NCI-H460 (cell line): ENCODE measurements at places on chromosomes 11 and 22. TPM values are rescaled to one million over a fixed set of nuclear protein-coding genes. Genes with fewer than 3 reads are reported as not detected.

DNA sequence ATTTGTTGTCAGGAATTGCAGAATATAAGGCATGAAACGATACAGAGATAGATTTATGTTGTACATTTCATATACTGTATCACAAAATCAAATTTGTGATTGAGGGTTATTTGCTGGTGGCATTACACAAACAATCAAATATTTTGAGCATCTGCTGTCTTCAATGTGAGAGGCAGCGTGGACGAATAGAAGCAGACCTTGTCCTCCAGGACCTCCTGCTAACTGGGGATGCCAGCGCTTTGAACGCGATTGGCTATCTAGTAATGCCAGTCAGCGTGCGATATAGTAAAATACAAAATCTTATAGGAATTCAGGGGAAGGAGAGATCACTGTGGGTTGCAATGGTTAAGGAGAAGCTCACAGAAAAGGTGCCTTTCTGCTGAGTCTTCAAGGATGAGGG, 631 bp upstream of the SNX19 start:
- DNase-seq = no peak

- no peak for DNase-seq
Measured at GRCh38 chr11:130315354-130315970, 745 bp upstream of the ZBTB44 start.

GRCh38 chr22:50308597-50308935, 1.1 kb upstream of the PLXNB2 start:
- no peak for DNase-seq

- DNase-seq = no peak
Measured at GRCh38 chr22:48746789-48747425, 1080.8 kb downstream of the BRD1 start.

- no peak for DNase-seq
Measured at GRCh38 chr11:114295676-114296604, at the start of gene NNMT. Gene NNMT (plus strand): TSS chr11:114296399. CDS start chr11:114296557, 158 bp downstream.

- DNase-seq = no peak
Measured at GRCh38 chr11:11267312-11267711, 85.7 kb downstream of the CSNK2A3 start.

DNA sequence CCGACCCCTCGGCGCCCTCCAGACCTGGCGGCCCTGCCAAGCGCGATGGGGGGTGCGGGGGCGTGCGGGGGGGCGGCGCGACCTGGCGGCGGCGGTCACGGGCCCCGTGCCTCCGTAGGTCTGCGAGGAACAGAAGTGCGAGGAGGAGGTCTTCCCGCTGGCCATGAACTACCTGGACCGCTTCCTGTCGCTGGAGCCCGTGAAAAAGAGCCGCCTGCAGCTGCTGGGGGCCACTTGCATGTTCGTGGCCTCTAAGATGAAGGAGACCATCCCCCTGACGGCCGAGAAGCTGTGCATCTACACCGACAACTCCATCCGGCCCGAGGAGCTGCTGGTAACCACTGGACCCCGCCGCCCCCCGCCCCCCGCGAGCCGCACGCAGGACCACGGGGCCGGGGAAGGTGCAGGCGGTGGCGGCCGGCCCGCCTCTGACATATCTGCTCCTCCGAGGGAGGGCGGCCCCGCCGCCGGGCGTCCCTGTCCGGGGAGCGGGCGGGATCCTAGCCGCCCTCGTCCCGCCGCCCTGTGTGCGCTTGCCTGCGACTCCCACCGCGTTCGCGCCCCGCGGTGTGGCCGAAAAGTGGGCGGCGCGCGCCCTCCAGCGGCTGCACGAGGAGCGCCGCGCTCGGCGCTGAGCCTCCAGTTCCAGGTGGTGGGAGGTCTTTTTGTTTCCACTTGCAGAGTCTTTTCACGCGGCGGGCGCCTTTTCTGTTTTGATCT, 2.1 kb downstream of the CCND1 start:
- peak; percentile 54 for DNase-seq

DNA sequence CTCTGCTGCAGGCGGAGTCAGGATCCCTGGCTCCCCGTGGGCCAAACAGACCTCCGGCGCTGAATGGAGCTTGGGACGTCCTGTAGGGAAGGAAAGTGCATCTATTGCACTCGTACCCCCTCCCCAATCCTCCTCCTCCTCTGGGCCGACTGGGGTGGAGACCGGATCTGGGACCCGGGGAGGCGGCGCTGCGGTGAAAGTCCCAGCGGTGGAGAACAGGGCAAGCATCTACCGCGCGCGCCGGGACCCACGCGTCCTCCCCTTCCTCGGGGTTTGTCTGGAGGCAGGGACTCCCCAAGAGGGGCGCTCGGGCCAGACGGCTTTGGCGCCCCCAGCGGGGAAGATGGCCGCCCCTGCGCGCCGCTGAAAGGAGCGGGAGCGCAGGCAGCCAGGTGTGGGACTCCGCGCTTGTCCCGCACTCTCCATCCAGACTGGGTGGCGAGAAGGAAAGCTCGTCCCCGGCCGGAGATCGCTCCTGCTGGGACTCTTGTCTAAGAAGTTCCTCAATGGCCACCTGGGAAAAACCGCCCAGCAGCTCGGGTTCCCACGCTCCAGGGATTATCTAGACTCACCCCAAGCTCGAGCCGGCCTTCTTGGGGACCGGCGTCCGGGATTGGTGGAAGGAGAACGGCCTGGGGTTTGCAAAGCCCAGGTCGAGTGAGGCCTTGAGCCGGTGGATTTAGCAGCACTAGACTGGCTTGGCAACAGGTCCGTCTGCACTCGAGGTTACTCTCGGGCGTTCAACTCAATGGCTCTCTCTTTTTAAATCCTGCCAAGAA, 718 bp downstream of the FADS2 start:
- no peak for DNase-seq

- DNase-seq = no peak
Measured at GRCh38 chr11:8693010-8693551, 10.5 kb downstream of the RPL27A start.

- no peak for DNase-seq
Measured at GRCh38 chr11:47261291-47261800, 3.5 kb downstream of the NR1H3 start.

- no peak for DNase-seq
Measured at GRCh38 chr11:111697933-111698371, 68.2 kb downstream of the PPP2R1B start.

DNA sequence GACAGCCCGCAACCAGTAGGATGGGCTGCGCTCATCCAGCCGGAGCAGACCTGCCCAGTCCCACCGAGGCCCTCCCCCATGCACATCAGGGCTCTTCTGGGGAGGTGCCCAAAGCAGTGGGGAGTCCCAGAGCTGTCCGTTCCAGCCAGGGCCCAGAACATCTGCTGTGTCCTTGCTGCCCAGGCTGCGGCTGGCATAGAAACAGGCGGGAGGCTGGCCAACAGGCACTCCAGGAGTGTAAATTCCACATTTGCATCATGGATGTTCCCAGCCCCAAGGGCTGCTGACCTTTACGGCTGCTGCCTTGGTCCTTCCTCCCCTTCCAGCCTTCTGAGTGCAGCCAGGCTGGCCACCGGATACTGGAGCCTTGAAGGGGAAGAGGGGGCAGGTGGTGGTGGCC, 30.0 kb upstream of the SYT7 start:
- no peak for DNase-seq

GRCh38 chr11:128695539-128696221, 1.8 kb downstream of the FLI1 start:
- DNase-seq = no peak

GRCh38 chr11:98307827-98308491, 712.8 kb upstream of the CNTN5 start:
- no peak for DNase-seq

- DNase-seq = no peak
Measured at GRCh38 chr22:46465345-46465720, 72.1 kb downstream of the CELSR1 start.

GRCh38 chr11:12319988-12320387, 57.4 kb upstream of the PARVA start:
- DNase-seq = no peak

DNA sequence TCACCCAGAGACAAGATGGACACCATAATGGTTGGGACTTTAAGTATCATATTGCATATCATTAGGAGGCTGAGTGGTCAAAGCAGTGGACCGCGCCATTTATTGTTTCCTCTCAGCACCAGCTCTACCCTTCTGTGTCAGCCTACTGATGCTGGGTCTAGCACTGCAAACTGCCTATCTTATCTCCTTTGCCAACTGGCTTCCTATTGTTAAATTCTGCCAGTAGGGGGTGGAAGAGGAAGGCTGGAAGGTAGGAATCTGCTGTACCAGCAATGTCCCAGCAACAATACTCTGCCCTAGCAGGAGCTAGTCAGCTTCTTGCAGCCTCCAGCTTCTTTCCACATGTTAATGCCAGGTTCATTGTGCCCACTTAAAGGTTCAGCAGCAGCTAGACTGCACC, 367.1 kb upstream of the PDGFD start:
- no peak for DNase-seq

DNA sequence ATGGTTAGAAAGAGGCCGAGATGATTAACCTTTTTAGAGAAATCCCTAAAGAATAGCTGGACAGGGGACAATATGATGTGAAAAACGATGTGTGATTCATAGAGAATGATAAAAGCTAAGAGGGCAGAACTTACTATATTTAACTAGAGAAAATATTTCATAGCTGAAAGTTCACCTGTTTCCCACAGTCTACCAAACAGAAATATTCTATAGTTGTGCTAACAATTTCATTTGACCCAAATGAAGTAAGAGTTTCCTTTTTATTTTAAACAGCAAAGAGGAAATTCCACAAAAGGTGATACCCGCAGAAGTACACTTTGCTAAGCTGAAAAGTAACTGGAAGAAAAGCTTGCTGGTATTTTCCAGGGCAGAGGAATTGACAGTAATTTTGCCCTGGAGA, 26.7 kb downstream of the ALKBH8 start:
- no peak for DNase-seq

DNA sequence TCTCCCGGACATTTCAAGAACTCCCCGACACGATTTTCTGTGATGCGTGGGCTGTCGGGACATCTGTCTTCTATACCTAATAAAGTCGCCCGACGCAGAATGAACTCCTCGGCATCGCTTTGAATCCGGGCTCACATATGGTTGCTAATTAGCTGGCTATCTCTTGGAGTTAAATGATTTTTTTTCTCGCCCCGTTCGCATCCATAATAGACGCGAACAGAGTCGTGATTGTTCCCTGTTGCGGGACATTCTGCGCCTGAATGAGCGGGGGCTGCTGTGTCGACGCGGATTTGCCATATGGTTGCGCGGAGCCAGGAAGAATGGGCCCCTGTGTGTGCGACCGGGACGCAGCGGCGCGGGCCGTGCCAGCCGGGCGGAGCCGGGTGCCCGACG, 16.4 kb downstream of the CDKN1C start:
- no peak for DNase-seq

GRCh38 chr22:26610072-26610958, 7.5 kb downstream of the CRYBB1 start:
- DNase-seq = no peak

- DNase-seq = no peak
Measured at GRCh38 chr22:39207141-39208012, 37.4 kb downstream of the PDGFB start.

- DNase-seq = no peak
Measured at GRCh38 chr11:2328021-2328420, 26.2 kb downstream of the TSPAN32 start.

DNA sequence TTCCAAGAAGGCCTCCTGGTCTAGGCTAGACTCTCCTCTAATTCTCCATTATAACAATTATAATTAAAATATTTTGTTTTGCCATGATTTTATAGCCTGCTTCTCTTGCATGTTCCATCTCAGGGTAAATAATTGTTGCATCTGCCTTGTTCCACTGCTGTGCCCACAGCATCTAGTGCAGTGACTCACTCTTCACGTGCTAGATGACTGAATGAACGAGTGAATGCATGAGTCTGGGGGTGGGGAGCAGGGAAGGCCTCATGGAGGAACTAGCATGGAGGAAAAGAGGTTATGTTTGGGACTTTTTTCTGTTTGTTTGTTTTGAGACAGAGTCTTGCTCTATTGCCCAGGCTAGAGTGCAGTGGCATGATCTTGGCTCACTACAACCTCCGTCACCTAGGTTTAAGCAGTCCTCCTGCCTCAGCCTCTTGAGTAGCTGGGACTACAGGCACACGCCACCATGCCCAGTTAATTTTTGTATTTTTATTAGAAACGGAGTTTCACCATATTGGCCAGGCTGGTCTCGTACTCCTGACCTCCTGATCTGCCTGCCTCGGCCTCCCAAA, 5.2 kb upstream of the OAF start:
- DNase-seq = no peak

DNA sequence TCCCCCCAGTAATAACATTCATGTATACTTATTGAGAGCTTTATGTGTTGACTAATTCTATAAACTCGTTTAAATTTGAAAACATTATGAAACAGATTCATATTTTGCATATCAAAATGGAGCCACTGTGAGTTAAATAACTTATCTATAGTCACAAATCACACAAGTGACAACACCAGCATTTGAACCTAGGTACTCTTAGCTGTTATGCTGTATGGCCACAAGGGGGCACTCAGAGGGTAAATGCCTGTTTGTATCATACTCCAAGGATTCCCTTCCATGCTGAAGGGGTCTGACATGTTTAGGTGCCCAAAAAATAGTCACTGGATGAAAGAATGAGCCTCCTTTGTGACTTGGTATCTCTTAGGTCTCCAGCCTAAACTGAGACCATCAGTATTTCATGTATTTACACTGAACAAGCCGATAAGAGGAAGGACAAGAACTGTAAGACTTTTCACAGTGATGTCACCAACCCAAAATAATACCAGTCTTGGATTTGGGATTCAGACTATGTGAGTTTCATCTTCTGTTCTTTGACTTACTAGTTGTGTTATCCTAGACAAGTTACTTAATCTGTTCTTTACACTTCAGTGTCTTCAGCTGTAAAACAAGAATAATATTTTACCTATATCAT, 12.2 kb upstream of the OR52D1 start:
- peak; percentile 33 for DNase-seq

GRCh38 chr22:24162436-24162835, 18.9 kb upstream of the SUSD2 start:
- DNase-seq = no peak

Gene GAL3ST3
- not detected in 2 replicates for total RNA-seq

Gene NF2
- total RNA-seq = 27.4 and 33.0 TPM in 2 replicates

Gene GRM5
- total RNA-seq = not detected in 2 replicates

Gene ZBTB16
- total RNA-seq = not detected in 2 replicates

Gene TRPM5
- not detected in 2 replicates for total RNA-seq

Gene PAMR1
- total RNA-seq = not detected in 2 replicates

Gene PRDX5
- total RNA-seq = 205 and 210 TPM in 2 replicates

Gene ESAM
- 0.15 and 0.23 TPM in 2 replicates for total RNA-seq
